ENCODE measurements at places on chromosomes 11 and 22.

DNA sequence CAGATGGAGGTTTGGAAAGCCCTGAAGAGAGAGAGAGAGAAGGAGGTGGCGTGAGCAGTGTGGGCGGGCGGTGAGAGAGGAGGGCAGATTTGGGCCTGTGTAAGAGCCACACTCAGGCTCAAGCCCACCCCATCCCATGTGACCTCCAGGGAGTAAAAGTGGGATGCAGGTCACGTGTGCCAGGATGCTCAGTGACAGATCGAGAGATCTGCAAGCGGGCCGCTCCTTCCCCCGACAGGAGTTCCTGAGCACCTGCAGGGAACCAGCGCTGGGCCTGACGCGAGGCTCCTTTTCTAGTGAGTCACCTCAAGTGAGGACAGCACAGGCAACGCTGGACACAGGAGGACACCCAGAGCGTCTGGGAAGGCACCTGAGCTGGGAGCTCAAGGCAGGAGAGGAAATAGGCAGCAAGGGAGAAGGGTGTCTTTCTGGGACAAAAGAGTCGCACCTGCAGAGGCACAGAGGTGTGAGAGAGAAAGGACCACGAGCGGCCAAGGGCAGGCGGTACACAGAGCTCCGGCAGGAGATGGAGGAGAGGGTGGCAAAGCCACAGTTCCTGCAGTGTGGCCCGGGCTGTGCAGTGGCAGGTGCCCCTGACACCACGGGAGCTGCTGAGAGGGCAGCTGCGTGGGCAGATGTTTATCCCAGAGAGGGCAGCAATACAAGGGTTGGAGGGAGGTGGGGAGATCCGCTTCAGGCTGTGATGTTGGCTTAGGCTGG is 1294.8 kb downstream of the TBC1D22A start:
- DNase-seq = no peak

DNA sequence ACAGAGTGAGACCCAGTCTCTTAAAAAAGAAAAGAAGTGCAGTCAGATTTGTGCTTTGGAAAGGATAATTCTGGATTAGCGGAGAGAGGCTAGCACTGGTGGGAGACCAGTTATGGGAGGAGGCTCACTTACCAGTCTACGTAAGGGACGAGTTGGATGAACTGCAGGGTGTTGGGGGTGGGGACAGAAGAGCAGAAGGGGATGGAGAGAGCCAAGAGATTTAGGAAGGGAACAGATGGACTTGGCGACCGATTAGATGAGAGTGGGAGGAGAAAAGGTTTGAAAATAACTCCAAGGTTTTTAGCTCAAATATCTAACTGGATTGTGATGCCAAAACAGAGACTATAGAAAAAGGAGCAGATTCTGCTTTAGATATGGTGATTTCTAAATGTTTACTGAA is 81.4 kb downstream of the SFI1 start:
- DNase-seq = no peak

- DNase-seq = no peak
Observed at GRCh38 chr22:49702068-49702397, 125.6 kb downstream of the BRD1 start.

- DNase-seq = no peak
Observed at GRCh38 chr22:48320683-48321451, 1506.8 kb downstream of the BRD1 start.

DNA sequence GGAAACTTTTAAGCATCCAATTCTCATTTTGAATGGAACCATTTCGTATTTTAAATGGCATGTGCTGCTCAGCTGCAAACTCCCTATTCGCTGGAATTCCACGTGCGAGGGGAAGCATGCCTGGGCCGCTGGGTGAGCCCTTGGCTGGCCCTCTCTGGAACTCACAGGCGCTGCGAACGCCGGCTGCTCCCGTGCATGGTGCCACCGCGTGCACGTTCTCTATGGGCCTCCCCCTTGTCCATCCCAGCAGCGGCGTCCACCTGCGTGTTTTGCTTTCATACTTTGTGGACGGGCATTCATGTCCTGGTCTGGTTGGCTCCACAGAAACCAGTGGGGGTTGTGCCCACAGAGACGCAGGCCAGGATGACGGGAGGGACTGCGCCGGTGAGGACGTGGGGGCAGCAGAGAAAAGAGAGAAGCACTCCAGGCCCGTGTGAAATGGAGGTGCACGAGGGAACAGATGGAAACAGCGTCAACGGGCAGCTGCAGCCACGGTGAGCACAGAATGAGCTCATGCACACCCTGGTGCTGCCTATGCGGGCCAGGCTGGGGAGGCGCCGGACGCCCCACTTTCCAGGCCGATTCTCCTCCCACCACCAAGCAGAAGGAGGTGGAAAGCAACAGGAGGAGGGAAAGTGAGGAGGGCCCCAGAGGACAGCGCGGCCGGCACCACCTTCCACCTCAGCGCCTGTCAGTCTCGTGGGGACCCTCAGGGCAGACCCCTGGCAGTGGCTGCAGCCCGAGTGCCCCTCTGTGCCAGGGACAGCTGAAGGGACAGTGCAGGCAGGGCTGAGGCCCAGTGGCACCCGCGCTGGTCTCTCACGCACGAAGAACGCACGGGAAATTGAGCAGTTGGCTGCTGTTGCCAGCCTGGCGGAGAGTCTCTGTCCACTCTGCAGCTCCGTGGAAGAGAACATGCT is 29.1 kb downstream of the TOLLIP start:
- no peak for DNase-seq

GRCh38 chr22:33969045-33969444 is 48.8 kb upstream of the LARGE1 start:
- no peak for DNase-seq
